ENCODE measurements at places on chromosomes 11 and 22. TPM values are rescaled to one million over a fixed set of nuclear protein-coding genes. Genes with fewer than 3 reads are reported as not detected.

- H3K27ac ChIP-seq = no peak within 1 kb of the TSS
- H3K4me1 ChIP-seq = no peaks in the 10 kb centered on the region
- H3K27me3 ChIP-seq = no peaks in the 10 kb centered on the region
- no peak for DNase-seq
- H3K36me3 ChIP-seq = no peaks in the 10 kb centered on the region
These were observed at the start of gene OR51F2 for GRCh38 chr11:4821021-4821420. TSS of gene OR51F2 (plus strand) at chr11:4821321. CDS start at chr11:4821422, 101 bp downstream.

GRCh38 chr11:11486002-11486401, 133.0 kb upstream of the CSNK2A3 start:
- H3K27me3 ChIP-seq = peaks cover 2% of the 10 kb centered on the region
- peaks cover 3% of the 10 kb centered on the region for H3K4me1 ChIP-seq
- no peaks in the 10 kb centered on the region for H3K36me3 ChIP-seq
- no peak overlapping the region for H3K27ac ChIP-seq

GRCh38 chr22:23270212-23270733, 90.0 kb downstream of the BCR start:
- no peaks in the 10 kb centered on the region for H3K27me3 ChIP-seq
- H3K4me3 ChIP-seq = no peak overlapping the region
- H3K36me3 ChIP-seq = peaks cover 3% of the 10 kb centered on the region
- H3K27ac ChIP-seq = no peak overlapping the region
- H3K4me1 ChIP-seq = no peaks in the 10 kb centered on the region
- DNase-seq = no peak

DNA sequence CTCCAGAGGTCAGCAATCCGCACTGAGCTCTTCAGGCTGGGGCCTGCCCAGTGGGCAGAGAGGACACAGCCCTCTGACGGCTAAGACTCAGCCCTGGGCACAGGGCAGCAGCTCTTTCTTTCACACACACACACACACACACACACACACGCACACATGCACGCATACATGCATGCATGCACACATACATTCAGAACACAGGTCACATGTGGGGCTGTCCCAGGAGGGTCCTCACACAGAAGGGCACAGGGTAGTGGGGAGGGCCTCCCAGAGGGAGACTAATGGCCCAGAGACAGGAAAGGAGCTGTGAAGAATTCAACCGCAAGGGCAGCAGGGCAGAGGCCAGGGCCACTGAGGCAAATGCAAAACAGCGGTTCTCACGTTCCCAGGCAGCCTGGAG, 20.3 kb upstream of the XKR3 start:
- H3K27ac ChIP-seq = no peak overlapping the region
- no peak for DNase-seq
- H3K27me3 ChIP-seq = no peaks in the 10 kb centered on the region
- no peaks in the 10 kb centered on the region for H3K36me3 ChIP-seq

GRCh38 chr11:84524422-84525051, 1102.6 kb downstream of the DLG2 start:
- no peak overlapping the region for H3K4me3 ChIP-seq
- H3K4me1 ChIP-seq = no peaks in the 10 kb centered on the region
- H3K27ac ChIP-seq = no peak overlapping the region
- no peaks in the 10 kb centered on the region for H3K36me3 ChIP-seq
- H3K27me3 ChIP-seq = no peaks in the 10 kb centered on the region
- peak; percentile 23 for DNase-seq

GRCh38 chr11:62954478-62954877, 30.3 kb downstream of the SLC22A6 start:
- no peak overlapping the region for H3K27ac ChIP-seq

DNA sequence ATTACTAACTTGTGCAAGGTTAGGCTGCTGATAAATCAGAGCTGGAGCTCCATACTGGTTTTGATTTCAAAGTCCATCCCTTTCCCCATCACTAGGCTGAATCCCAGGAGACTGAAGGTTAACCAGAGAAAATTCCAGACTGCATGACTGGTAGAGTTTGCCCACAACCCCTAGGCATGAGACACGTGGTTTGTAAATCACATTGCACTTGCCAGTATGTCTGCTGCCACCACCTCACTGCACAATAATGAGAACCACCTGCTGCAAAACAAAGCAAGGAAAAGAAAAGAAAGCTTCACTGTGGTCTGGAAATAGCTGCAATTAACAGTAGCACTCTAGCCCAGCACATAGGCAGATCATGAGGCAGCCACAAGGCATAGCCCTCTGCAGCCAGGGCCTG, 67.6 kb upstream of the NTM start:
- no peak overlapping the region for H3K27ac ChIP-seq
- H3K27me3 ChIP-seq = peaks cover 11% of the 10 kb centered on the region
- no peaks in the 10 kb centered on the region for H3K36me3 ChIP-seq
- H3K4me3 ChIP-seq = no peak overlapping the region

GRCh38 chr11:112298535-112298934, 37.9 kb upstream of the PLET1 start:
- no peaks in the 10 kb centered on the region for H3K36me3 ChIP-seq
- H3K27ac ChIP-seq = no peak overlapping the region
- no peak for DNase-seq
- peaks cover 18% of the 10 kb centered on the region for H3K4me1 ChIP-seq
- H3K27me3 ChIP-seq = no peaks in the 10 kb centered on the region

GRCh38 chr22:19663286-19663815, 51.0 kb upstream of the SEPTIN5 start:
- no peaks in the 10 kb centered on the region for H3K36me3 ChIP-seq
- DNase-seq = peak; percentile 83
- peaks cover 42% of the 10 kb centered on the region for H3K4me1 ChIP-seq
- peak overlapping the region; percentile 61 for H3K27ac ChIP-seq

- peaks cover 19% of the 10 kb centered on the region for H3K27me3 ChIP-seq
- peak; percentile 16 for DNase-seq
- no peak overlapping the region for H3K4me3 ChIP-seq
- peak overlapping the region; percentile 31 for H3K27ac ChIP-seq
These were observed 36.9 kb downstream of the GALNT18 start for GRCh38 chr11:11584937-11585336.

DNA sequence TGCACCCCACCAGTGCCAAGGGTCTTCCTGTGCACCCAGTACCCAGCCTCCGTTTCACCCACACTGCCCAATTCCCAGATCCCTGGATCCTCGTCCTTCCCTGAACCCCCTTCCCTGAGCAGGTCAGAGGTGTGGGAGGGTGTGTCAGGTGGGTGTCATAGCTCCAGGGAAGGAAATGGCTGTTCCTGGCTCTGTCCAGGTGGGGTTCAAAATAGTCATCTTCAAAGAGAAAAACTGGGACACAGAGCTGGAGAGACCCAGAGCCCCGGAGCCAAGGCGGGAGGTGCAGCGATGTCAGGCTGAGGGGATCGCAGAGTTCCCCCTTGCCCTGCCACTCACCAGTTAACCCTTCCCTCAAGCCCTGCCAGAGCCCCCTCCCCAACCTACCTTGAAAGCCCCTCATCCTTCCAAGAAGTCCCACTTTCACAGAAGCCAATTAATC, 698 bp downstream of the C1QTNF4 start:
- H3K27ac ChIP-seq = no peak overlapping the region
- peaks cover 2% of the 10 kb centered on the region for H3K4me1 ChIP-seq
- H3K4me3 ChIP-seq = peak overlapping the region; percentile 33
- peaks cover 39% of the 10 kb centered on the region for H3K27me3 ChIP-seq
- no peaks in the 10 kb centered on the region for H3K36me3 ChIP-seq

GRCh38 chr11:19735157-19735908, 22.7 kb downstream of the NAV2 start:
- H3K27ac ChIP-seq = no peak overlapping the region
- H3K4me3 ChIP-seq = no peak overlapping the region
- no peaks in the 10 kb centered on the region for H3K4me1 ChIP-seq
- no peaks in the 10 kb centered on the region for H3K36me3 ChIP-seq
- no peaks in the 10 kb centered on the region for H3K27me3 ChIP-seq
- DNase-seq = peak; percentile 41

DNA sequence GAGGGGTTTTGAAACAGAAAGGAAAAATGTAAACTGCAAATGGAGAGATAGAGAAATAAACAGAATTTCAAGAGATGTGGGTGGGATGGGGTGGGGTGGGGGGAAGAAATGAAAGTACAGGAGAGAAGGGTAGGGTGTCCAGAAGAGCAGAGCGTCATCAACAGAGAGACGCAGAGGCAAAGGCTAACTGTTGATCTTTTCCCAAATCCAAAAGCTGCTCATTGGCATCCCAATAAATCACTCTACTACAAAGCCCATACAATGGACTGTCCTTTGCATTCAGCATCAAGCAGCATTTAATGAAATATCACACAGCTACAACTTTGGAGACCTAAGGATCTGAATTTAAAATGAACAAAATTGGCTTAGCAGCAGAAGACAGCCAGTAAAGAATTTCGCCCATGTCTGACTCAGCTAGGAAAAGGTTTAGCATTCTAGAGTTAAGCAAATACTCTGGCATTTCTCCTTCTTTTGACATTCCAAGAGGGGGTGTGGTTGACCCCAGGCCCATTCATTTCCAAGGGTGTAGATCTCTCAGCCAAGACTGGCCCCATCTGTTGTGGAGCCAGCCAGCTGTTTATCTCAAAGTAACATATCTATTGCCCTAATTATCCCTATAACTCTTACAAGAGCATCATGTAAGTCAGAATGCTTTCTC, 1.5 kb downstream of the RAB30 start:
- H3K27me3 ChIP-seq = no peaks in the 10 kb centered on the region
- H3K4me1 ChIP-seq = peaks cover 27% of the 10 kb centered on the region
- peak overlapping the region; percentile 75 for H3K27ac ChIP-seq
- H3K36me3 ChIP-seq = peaks cover 8% of the 10 kb centered on the region
- H3K4me3 ChIP-seq = peak overlapping the region; percentile 99

DNA sequence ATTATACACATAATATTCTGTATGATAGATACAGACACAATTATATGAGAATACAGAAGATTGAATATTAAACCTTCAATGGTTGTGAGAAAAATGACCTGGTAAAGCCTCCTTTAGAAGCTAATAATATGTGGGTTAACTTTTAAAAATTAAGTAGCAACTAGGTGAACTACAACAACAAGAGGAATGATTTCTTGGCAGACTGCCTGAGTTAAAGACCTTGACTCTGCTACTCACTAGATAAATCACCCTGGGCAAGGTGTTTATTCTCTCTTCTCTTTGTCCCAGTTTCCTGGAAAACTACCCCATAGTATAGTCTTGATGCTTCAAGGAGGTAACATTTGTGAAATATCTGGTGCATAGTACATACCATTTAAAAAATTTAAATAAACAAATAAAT, 519.6 kb upstream of the TENM4 start:
- H3K27ac ChIP-seq = no peak overlapping the region
- no peaks in the 10 kb centered on the region for H3K27me3 ChIP-seq
- no peak overlapping the region for H3K4me3 ChIP-seq
- no peaks in the 10 kb centered on the region for H3K4me1 ChIP-seq
- H3K36me3 ChIP-seq = no peaks in the 10 kb centered on the region

DNA sequence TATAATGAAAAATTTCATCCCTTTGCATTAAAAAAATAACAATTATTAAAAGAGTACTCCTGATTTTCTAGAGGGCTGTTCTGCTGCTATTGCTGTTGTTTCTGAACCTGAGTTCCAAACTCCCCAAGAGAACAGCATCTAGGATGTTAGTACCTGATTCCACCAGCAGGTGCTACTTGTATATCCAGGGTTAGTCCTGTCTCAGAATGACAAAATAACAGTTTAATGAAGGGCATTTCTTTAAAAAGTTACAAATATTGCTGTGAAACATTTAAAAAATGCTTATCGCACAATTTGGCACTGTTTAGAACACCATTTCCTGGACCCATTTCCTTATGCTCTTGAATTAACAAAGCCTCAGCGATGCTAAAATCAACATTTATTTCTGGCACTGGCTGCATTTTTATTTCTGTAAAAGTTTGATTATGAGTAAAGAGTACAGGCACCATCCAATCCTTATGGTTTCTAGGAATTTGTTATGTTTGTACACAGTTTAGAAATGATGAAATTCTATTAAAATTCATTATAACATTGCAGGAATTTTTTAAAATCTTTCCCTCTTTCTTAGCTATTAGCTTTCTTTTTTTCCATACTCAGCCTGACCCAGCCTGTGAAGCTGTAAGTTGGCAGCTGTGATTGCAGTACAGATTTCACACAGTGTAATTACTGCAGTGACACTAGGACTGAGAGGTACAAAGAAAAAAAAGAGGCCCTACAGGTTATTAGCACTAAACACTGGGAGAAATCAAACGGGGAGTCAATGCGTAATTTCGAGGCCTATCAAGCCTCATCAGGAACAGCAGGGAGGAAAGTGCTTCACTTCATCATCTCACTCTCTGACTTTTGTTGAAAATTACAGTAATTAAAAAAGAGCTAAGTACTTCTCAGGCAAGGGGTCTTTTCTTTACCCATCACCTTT, 208.8 kb downstream of the DCDC1 start:
- H3K4me1 ChIP-seq = no peaks in the 10 kb centered on the region
- no peak for DNase-seq
- H3K36me3 ChIP-seq = no peaks in the 10 kb centered on the region
- no peak overlapping the region for H3K4me3 ChIP-seq
- no peak overlapping the region for H3K27ac ChIP-seq
- no peaks in the 10 kb centered on the region for H3K27me3 ChIP-seq

- no peak overlapping the region for H3K27ac ChIP-seq
- no peaks in the 10 kb centered on the region for H3K27me3 ChIP-seq
- no peak for DNase-seq
- H3K4me1 ChIP-seq = peaks cover 1% of the 10 kb centered on the region
- H3K36me3 ChIP-seq = no peaks in the 10 kb centered on the region
These were observed 6.1 kb downstream of the HDHD5 start for GRCh38 chr22:17152971-17153370.

Gene SLC6A5
- not detected for total RNA-seq

Gene NUDT22
- total RNA-seq = 40.2 TPM

Gene TPST2
- total RNA-seq = 72.5 TPM

Gene BIK
- 0.31 TPM for total RNA-seq

Gene CARD10
- 22.6 TPM for total RNA-seq

Gene XKR3
- not detected for total RNA-seq

Gene KCNQ1OT1
- 2.5 TPM for total RNA-seq

Gene MYOD1
- total RNA-seq = not detected

Gene EHF
- total RNA-seq = not detected

Gene SESN3
- 85.6 TPM for total RNA-seq

Gene MYBPC3
- not detected for total RNA-seq
